ENCODE measurements at places on chromosomes 1 and 21.
A peak's percentile ranks its signal among the peaks of the same experiment; 100 is the strongest.

- DNase-seq: no peak
Observed at GRCh38 chr1:15989776-15990175, 13.9 kb upstream of the ZBTB17 start.

DNA sequence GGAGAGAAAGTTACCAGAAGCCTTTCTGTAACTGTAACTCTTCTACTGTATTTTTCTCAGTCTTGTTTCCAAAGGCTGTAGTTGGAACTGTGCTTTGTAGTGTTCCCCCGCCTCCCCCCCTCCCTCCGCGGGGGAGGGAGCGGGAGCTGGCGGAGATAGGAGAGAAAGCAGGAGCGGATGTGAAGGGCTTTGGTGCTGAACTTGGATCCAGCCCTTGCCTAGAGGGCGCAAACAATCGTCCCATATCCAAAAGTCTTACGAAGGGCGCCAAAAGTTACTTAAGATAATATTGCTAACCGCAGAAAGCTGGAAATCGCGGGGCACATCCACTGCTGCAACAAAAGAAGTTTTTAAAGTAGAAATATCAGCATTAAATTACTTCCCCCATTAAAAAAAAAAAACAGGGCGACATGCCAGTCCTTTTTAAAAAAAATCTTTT, 2.4 kb upstream of the NFIA start:
- DNase-seq: peak; percentile 2

DNA sequence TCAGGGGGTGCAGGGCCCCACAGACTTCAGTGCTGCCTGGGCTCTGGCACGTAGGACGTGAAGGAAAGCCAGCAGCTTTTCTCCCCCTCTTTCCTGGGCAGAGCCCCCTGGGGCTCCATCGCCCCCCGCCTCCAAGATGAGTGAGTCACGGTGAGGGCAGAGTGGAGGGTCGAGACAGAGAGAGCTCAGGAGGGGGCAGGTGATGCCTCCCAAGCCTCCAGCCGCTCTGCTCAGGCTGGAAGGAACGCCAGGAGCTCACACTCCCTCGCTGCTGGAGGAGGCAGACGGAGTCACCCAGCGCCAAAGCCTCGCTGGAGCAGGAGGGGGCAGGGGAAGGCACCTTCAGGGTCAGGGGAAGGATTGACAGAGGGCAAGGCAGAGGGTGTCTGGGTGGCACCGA, 119.5 kb downstream of the CASZ1 start:
- DNase-seq: no peak

- no peak for DNase-seq
Observed at GRCh38 chr1:88985692-88986091, 6.7 kb downstream of the KYAT3 start.
